ENCODE measurements at places on chromosomes 7 and 10.

DNA sequence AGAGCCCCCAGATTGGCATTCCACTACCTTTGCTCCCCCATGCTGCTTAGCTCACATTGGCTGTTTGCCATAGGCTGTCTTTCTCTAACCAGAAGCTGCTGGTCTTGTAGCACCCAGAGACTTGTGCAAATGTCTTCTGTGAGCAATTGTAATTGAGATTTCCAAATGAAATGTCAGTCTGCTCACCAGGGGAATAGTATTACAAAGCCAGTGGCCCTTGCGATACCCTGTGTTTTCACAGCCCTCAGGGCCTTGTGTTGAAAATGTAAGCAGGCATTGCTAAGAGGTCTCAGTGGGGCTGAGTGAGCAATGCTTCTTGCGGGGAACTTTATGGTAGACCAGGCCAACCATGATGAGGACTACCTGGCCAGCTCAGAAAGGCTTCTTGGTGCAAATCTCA lies 746.5 kb downstream of the LRMDA start:
- DNase-seq: no peak

DNA sequence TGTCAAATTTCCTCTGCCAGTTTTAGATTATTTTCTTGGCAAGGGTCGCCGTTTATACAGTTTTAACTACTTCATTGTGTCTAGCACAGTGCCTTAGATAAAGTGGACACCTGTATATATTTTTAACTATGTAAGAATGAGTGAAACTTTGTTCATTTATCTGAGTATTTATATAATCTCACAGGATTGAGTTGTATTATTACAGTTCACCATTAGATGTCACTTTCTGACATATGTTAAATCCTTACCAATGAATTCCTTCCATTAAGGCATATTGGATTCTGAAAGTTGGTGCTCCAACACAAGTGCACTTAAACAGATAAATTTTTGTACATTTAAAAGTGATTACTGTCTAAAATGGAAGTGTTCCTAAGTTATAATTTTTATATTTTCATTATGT lies 43.0 kb downstream of the ZMYND11 start:
- no peak for DNase-seq

DNA sequence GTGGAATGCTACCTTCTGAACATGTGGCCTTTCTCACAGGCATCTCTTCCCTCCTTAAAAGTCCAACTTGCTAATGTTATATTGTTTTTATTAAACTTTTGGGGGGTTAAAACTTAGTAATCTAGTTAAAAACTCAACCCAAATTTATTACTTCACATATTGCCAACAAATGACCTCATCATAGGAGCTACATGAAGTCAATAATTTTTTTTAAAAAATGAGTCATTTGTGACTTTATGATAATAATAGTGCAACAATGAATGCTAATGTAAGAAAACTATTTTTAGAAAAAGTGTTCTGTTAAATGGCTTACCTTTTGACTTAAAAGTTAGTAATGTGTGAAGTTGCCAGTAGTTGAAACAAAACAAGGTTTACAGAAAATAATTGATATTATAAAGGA lies 325.9 kb upstream of the FZD1 start:
- DNase-seq: no peak

DNA sequence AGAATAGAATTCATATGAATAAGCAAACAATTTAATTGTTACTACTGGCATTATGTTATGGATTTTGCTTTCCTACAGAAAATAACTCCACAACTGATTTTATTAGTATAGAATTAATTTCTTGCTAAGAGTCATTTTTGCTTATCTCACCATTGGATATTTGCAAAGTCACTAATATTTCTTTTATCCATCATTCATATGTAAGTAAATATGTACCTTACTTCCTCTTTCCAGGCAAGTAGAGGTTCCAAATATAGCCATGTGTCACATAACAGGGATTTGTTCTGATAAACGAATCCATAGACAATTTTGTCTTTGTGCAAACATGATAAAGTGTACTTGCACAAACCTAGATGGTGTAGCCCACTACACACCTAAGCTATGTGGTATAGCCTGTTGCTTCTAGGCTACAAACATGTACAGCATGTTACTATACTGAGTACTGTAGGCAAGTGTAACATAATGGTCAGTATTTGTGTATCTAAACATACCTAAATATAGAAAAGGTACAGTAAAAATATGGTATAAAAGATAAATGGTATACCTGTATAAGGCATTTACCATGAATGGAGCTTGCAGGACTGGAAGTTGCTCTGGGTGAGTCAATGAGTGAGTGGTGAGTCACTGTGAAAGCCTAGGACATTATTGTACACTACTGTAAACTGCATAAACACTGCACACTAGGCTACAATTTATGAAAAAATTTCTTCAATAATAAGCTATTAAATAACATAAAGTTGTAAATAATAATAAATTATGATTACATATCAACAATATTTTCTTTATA lies 18.3 kb downstream of the KLLN start:
- no peak for DNase-seq

DNA sequence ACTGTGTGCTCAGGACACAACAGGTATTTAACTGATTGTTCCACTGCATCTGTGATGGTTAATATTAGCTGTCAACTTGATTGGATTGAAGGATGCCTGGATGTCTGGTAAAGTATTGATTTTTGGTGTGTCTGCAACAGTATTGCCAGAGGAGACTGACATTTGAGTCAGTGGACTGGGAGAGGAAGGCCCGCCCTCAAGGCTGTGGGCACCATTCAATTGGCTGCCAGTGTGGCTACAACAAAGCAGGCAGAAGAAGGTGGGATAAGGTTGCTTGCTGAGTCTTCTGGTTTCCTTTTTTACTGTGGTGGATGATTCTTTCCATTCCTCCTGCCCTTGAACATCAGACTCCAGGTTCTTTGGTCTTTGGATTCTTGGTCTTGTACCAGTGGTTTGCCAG lies 137.1 kb upstream of the FAM13C start:
- DNase-seq: no peak

GRCh38 chr7:39605087-39605486 lies 18.3 kb upstream of the RALA start:
- no peak for DNase-seq

Data from DMS79 (cell line).